ENCODE measurements at places on chromosomes 5 and 9.

DNA sequence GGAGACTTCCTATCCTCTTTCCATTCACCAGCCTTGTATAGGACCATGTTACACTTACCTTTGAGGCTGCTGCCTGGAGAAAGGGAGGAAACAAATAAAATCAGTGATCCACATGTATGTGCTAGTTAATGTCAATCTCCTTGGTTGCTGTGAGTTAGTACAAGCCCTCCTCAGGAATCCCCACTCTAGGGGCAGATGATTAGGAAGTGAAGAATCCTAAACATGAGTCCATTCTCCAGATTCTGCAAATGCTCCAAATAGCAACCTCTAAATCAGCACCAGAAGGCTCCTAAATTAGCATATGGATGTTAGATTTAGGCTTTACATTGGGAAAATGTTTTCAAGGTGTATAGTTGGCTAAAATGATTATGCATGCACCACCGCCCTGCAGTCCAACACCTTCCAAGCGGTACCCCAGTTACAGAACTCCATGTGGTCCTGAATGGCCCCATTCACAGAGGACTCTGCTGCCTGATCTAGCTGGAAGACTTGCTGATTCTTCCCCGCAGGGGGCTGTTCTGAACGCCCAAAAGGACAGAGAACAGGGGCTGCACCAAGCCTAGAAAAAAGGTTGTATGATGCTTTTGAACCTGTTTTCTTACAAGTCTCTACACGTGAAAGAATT is 123.2 kb downstream of the TLE1 start:
- no peak for DNase-seq

- peak; percentile 38 for DNase-seq
Observed at GRCh38 chr9:110996436-110997220, 41.6 kb downstream of the LPAR1 start.

- no peak for DNase-seq
Observed at GRCh38 chr9:19998823-19999455, 210.1 kb upstream of the SLC24A2 start.

GRCh38 chr5:150148117-150148927 is 7.3 kb downstream of the PDGFRB start:
- no peak for DNase-seq

DNA sequence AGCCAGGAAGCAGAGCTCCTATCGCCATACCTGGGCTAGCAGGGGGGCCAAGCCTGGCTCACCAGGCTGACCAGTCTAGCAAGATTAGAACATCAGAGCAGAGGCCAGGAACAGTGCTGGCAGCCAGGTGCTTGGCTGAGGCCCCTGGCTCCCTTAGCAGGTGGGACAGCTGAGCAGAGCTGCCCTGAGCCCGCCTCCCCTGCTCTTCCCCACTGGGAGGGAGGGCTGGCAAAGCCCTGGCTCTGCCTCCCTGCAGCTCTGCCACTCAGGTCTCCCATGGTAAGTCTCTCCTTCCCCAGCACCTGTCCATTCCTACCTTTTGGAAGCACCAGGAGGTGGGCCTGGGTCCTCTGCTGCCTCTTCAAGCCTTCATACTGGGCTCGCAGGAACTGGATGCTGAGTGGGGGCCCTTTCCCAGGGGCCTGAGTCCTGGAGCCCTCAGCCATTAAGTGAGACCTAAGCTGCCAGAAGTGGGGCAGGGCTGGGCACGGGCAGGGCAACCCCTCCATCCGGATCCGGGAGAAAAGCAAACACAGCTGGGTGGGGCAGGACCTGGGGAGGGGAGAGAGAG is 803 bp downstream of the C9orf152 start:
- DNase-seq: no peak

GRCh38 chr9:77847059-77847499 is 184.5 kb downstream of the GNAQ start:
- DNase-seq: no peak

DNA sequence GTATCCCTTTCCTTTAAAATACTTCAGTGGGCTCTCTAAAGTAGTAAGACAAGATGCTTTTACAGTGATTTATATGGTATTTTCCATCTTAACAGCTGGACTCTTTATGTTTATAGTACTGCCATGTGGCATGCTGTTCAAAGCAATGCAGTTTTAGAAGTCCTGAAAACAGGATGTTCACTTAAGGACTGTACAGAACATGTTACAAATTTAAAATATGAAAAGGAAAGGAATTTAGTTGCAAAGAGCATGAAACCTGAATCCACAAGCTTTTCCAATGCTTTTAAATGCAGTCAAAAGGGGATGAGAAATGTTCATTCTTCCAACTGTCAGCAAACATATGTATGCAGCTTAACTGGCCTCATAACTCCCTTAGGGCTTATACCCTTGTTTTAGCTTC is 580.2 kb downstream of the EFNA5 start:
- DNase-seq: no peak

DNA sequence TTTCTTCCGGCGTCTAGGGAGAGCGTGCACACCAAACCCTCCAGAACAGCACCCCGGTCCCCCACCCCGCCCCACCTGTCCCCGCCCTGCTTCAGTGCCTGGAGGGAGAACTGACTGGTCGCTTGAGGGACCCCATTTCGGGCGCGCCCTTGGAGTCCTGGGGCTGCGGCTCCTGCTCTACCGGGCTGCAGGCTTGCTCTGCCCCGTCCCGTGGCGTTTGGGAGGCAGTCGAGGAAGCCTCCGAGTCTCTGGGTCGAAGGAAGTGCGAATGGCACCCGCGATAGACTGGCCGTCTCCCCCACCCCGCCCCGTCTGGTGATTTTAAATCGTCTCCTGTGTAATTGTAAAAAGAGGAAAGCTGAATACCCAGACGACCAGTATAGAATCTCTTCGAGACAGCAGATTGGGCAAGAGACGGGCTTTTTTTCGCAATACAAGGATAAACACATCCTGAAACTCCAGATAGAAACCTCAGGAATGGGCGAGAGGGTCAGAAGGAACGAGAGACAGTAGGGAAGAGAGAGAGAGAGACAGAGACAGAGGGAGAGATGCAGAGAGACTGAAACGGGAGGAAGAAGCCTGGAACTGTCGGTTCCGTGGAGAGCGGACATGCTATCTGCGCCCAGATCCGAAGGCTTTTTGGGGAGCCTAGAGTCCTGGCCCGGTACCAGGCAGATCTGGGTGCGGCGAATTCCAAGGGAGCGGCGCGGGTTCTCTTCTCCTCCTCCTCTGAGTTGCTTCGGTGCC is 9.9 kb downstream of the PRDM6 start:
- DNase-seq: no peak

- DNase-seq: no peak
Observed at GRCh38 chr9:14096258-14096922, 217.6 kb downstream of the NFIB start.

- no peak for DNase-seq
Observed at GRCh38 chr5:143800715-143801114, 11.2 kb upstream of the HMHB1 start.

GRCh38 chr5:132458651-132459030 is 31.9 kb downstream of the IRF1 start:
- DNase-seq: no peak
